ENCODE measurements at places on chromosomes 11 and 22.

DNA sequence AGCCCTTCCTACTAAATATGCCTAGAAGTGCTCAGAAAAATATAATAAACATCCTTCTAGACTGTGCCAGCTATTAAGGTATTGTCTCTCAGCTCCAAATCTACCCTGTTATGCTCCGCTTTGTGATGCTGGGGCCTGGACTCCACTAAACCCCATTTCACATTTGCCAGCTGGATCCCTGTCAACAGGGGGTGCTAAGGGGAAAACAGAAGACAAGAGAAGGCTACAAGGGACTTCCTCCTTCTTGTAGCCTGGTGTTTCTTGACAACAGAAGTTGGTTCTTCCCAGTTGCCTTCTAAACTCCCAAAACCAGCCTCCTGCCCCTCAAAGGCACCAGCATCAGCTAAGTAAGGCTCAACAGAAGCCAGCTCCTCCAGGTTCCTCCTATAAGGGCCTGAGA is 5.2 kb downstream of the NUMA1 start:
- DNase-seq, result peak; percentile 23

- DNase-seq, result no peak
Measured at GRCh38 chr11:134857035-134857434, 445.0 kb upstream of the B3GAT1 start.

DNA sequence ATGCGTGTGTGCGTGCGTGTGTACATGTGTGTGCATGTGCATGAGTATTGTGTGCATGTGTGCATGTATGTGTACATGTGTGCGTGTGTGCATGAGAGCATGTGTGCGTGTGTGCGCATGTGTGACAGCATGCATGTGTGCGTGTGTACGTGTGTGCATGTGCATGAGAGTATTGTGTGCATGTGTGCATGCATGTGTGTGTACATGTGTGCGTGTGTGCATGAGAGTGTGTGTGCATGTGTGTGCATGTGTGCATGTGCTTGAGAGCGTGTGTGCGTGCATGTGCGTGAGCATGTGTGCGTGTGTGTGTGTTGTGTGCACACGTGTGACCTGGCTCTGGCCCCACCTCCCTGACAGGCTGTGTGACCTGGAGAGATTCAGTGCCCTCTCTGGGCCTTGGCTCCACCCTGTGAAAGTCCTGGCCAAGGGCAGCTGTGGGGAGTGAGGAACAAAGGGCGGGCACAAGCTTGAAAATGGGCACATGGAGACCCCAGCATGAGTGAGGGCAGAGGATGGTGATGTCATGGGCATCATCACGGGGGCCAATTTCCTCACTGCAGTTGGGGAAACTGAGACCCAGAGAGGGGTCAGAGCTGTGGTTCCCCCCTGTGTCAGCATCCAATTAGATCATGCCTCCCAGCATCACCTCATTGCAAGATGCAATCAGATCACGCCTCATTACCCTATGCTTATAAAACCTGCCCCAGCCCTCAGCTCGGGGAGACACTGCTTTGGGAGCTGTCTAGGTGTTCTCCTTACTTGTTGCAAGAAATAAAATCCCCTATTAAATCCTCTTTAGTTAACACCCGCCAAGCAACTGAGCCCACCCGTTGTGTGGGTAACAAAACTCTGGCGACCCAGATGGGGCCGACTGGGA is 658 bp downstream of the ACY3 start:
- no peak for DNase-seq

DNA sequence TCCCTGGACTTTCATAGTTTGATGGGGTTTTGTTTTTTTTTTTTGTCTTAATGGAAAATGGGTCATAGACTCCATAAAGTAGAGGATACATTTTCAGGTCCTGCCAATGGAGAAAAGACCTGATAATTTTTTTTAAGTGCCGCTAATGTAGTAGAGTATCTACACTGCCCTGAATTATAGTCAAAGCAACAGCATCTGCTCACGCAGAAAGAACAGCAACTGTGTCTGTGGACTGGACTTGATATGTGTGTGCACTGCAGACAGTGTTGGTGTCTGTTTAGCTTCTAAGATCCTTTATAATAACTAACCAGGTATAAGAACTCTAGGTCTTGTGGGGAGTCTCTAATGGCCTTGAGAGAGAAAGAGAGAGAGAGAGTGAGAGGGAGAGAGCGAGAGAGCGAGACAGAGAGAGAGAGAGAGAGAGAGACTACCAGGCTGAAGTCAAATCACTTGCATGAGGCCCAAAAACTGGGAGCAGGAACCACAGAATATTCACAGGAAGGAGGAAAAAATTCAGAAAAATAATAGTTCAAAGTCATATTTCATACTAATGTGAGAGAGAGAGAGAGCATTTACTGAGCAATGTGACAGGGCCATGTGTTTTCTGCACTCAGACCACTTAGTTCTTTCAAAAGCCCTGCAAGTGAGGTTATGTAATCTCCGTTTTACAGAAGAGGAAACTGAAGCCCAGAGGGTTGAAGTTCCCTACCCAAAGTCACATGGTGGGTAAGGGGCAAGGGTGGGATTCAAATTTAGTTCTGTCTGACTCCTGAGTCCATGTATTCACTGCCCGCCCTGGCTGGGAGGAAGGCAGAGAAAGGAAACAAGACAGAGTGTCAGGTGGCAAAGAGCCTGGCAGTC is 8.6 kb upstream of the MIAT start:
- no peak for DNase-seq

GRCh38 chr11:69907611-69908010 is 88.4 kb upstream of the FGF3 start:
- DNase-seq, result no peak

DNA sequence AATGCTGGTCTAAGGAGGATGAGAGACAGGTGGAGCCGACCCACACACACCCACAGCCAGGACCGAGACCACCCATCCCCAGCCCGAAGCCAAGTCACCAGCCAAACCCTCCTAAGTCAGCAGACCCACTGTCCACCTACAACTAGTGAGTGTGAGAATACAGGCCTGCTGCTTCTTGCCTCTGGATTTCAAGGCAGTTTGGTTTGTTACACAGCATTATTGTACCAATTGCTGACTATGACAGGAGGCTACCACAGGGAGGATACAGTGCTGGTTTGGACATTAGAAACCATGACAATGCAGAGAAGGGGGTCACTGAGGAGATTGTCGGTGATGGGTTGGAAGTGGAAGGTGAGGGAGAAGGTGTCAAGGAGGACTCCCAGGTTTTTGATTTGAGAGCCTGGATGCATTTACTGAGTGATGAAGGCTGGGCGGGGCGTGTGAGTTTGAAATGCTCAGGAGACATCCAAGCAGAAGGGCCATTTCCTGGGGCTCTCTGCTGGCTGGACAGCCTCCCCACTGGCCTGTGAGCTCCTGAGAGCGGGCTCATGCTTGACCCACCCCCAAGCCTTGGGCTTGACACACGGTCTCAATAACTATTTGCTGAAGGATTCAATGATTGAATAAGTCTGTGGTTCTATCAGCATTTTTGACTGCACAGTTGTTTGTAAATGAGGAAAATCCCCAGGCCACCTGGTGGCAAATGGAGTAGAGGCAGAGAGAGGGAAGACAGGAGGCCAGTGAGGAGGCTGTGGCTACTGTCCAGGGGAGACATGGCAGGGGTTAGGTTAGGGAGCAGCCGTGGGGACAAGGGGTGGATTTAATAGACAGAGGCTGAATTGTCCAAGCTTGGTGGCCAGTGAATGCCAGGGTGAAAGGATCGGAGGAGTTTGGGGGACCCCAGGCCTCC is 9.4 kb upstream of the SSTR3 start:
- no peak for DNase-seq

Measured in Calu3 (cell line).